ENCODE measurements at places on chromosomes 2 and 18.

DNA sequence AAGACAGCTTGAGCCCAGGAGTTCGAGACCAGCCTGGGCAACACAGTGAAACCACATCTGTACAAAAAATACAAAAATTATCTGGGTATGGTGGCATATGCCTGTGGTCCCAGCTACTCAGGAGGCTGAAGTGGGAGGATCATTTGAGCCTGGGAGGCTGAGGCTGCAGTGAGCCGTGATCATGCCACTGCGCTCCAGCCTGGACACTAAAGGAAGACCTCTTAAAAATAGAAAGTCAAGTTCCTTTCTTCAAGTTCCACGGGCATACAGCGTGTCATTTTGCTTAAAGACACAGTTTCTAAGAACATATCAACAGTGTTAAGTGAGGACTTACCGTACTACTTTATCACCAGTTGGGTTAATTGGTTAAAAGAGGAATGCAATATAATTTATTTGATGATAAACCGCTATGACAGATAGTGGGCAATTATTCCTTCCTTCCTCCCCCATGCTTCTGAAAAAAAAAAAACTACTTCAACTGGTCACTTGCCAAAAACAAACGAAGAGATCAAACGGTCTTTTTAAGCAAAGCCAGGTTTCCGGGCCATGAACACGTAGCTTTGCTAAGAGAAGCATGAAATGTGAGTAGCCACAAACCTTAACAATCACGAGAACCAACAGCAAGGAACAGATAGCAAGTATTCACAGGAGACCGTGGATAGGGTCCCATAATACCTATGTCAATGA lies 21.4 kb downstream of the AP1S3 start:
- DNase-seq, result no peak

GRCh38 chr18:32446780-32447179 lies 23.9 kb downstream of the GAREM1 start:
- no peak for DNase-seq

DNA sequence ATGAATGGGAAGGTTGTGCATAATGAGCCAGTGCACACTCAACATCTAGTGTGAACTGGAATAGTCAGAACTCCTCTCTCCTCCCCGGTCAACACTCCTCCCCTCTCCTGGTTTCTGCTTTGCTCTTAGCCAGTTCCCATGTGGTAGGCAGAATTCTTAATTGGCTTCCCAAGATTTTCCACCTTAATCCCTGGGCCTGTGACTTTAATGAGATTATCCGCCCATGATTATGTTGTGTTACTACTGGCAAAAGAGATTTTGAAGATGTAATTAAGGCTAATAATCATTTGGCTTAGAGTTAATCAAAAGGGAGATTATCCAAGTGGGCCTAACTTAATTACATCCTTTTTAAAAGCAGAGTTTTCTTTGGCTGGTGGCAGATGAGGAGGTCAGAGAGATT lies 34.2 kb upstream of the REV1 start:
- no peak for DNase-seq

DNA sequence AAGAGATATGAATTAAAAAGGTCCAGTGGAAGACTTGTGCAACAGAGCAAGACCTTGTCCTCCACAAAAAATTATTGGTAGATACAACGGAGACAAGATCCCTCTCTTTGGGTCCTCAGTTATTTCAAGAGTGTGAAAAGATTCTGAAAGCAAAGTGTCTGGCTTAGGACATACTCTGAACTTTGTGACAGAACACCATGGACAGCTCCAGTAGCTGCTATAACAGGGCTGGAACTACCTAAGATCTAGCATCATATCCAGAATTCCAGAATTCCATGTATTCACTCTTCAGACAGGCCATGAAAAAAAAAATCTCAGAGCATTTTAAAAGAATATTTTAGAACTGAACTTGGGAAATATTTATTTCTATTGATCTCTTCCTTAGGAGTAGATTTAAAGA lies 74.8 kb upstream of the ZBTB14 start:
- DNase-seq, result no peak

DNA sequence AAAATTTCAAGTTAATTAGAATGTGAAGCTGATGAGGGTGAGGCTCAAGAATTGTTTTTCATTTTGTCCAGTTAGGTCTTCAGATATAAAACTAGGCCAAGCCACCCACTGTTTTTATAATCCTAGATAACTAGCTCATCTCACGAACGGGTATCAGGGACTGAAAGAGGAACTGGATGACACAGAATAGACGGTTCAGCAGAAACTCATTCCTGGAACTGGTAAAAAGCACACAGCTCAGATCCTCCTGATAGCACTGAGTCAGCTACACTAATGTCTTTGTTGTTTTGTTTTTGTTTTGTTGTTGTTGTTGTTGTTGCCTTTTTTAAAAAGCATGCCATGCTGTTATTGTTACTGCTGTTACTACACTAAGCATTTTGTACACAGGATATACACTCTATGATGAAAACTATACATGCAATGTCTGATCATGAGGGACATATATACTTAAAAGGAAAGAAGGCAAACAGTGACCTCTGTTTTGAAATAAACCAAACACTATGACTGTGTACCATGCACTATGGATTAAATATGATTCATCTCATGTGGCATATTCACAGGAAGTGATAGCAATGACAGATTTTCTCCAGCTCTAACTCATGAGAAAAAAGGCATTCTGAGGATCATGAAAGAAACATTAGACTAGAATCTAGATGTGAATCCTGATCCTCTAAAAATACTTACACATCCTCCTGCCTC lies 437.6 kb downstream of the NCKAP5 start:
- no peak for DNase-seq

- no peak for DNase-seq
These were observed 39.2 kb upstream of the UXS1 start for GRCh38 chr2:106233350-106233706.

DNA sequence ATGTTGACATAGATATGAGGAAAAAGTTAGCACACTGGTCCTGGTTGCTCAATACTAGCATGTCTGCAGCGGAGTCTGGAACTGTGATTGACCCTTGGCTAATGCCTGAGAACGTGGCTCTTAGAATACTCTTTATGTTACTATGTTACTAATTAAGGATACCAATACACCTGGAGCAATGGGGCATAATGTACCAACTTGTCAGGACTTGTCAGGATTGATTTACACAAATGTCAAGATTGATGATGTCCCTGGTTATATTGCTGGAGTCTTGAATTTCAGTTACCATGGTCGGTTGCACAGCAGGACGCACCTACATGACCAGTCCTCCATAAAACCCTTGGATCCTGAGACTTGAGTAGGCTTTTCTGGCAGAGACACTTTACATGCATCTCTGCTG lies 810.9 kb downstream of the CPS1 start:
- no peak for DNase-seq

- DNase-seq, result no peak
These were observed 30.6 kb downstream of the HNRNPLL start for GRCh38 chr2:38572167-38572566.

- DNase-seq, result no peak
These were observed 9.7 kb downstream of the LMAN2L start for GRCh38 chr2:96730212-96730611.

GRCh38 chr2:100242476-100242875 lies 79.8 kb downstream of the LONRF2 start:
- DNase-seq, result no peak

GRCh38 chr2:52960881-52961280 lies 806.7 kb upstream of the CHAC2 start:
- DNase-seq, result no peak

DNA sequence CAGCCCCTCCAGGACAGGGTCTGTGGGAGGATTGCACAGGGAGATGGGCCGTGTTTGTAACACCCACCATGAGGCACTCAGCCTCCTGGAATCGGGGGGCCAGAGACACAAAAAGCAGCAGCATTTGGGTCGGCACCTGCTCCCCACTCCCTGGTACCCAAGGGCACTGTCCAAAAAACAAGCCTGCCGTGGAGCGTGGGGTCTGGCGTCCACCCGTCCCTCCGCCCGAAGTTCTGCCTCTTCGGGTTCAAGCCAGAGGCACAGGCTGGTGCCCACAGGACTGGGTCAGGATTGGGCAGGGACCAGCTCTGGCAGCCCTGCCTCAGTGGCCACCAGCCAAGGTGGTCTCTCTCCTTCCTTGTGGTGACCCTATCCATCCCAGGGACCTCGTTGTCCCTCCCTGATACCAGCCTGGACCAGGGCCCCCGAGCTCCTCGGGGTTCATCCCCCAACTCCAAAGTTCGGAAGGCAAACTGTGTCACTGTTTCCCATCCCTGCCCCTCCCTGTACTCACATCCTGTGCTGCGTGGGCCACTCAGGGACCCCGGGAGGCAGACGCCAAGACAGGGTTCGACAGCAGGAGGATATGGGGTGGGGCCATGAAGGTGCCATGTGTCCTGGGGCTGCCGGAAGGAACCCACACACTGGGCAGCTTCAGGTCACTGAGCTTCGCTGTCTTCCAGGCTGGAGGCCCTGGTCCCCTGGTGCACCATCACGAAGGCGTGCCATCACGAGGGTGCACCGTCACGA lies 126.0 kb upstream of the HDAC4 start:
- no peak for DNase-seq

GRCh38 chr2:20052229-20052851 lies 912 bp upstream of the LAPTM4A start:
- DNase-seq, result no peak

DNA sequence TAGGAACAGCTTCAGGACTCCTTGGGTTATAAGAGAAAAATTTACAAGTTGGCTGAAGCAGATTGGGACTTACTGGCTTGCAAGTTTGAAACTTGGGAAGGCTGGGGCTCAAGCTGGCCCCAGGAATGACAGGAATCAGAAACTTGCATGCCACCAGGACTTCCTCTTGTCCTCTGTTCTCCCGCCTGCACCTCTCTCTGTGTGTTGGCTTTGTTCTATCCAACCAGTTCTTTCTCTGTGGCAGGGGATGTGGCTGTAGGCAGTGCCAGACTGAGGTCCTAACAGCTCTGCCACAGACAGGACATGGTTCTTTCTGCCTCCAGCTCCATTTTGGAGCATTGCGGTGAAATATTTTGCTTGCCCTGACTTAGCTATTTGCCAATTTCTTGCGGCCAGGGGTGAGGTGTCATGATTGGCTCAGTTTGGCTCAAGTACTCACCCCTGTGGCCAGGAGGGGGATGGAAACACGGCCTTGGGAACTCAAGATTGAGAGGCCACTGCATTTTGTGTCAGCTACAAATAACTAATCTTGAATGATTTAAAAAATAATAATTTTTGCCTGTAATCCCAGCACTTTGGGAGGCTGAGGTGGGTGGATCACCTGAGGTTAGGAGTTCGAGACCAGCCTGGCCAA lies 48.9 kb downstream of the MEP1B start:
- DNase-seq, result no peak

DNA sequence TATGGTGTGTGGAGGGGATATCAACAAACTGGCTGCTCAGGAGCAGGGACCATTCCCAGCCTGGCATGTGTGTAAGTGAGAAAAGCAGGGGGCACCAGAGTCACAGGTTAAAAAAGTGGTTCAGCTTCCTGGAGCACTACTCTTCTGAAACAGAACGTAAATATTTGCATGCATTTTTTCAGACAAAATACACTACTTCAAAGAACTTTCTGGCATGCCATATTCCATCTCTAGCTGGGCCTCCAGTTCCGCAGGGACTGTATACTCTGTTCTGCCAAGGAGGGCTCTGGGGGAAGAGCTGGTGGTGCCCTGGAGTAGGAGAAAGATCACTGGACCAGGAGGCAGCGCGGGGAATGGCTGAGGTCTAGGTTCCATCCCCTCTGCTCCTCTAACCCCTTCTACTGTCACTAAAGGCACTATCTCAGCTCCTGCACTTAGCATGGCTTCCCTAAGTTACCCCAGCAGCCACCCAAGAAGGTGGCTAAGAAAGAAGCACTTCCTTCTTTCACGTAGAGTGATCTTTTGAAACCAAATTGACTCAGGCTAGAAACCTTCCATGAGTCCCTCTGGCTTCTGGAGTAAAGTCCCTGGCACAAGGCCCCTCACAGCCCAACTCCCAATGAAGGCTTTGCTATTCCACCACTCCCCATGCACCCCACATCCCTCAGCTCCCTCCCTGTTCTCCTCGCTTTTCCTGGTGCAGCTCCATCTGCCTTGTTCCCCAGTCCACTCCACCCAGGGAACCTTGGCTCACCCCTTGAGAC lies 57.6 kb upstream of the CABLES1 start:
- no peak for DNase-seq

GRCh38 chr18:154151-154550 lies 4.2 kb upstream of the USP14 start:
- DNase-seq, result no peak

DNA sequence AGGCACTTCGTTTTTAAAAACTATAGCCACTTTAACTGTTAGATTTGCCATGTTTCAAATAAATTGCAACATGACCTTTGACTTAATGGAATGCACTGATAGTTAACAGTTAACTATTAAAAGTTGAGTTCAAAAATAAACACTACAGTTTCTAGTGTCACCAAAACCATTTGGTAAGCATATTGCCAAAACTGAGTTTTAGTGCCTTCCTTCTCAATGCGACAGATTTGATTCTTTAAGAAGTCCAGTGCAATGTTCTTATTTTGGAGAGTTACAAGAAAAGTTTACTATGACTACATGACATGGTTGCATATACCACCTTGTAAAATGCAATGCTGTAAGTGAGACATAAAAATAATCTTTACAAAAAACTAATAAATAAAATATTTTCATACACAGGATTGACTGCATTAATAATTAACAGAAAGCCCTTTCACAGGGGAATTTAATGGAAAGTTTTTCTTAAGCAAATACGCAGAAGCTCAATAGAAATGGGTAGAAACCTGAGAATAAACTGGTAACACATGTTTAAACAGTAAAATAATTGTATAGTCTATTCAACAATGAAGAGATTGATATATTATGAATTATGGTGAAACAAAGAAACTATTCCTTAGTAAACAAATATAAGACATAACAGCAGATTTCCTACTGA lies 53.8 kb downstream of the GRB14 start:
- DNase-seq, result no peak

DNA sequence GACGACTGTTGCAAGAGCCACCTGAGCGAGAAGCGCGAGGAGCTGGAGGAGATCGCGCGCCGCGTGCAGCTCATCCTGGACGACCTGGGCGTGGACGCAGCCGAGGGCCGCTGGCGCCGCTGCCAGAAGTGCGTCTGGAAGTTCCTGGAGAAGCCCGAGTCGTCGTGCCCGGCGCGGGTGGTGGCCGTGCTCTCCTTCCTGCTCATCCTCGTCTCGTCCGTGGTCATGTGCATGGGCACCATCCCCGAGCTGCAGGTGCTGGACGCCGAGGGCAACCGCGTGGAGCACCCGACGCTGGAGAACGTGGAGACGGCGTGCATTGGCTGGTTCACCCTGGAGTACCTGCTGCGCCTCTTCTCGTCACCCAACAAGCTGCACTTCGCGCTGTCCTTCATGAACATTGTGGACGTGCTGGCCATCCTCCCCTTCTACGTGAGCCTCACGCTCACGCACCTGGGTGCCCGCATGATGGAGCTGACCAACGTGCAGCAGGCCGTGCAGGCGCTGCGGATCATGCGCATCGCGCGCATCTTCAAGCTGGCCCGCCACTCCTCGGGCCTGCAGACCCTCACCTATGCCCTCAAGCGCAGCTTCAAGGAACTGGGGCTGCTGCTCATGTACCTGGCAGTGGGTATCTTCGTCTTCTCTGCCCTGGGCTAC lies 1.2 kb downstream of the KCNF1 start:
- DNase-seq, result no peak

DNA sequence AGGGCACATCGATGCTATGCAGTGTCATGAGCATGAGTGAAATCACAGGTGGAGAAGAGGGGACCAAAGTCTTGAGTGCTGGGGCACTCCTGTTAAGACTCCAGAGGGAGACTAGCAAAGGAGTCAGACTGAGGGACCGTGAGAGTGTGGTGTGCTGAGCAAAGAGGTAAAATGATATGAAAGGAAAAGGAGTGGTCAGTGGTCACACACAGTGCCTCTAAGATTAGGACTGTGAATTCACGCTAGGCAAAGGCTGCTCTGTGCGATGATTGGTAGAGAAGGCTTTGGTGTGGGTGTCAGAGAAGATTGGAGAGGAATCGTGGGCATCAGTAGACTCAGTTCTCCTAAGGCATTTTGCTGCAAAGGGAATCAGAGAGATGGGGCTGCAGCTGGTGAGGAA lies 12.8 kb downstream of the SOCS6 start:
- DNase-seq, result no peak

Data from C1 segment of cervical spinal cord (tissue), 14 donors.